ENCODE measurements at places on chromosomes 7 and 10.

- no peak for DNase-seq
These were observed 247.9 kb upstream of the PTN start for GRCh38 chr7:137591421-137591837.

- DNase-seq = no peak
These were observed 176.5 kb downstream of the SUGCT start for GRCh38 chr7:40311307-40311706.

DNA sequence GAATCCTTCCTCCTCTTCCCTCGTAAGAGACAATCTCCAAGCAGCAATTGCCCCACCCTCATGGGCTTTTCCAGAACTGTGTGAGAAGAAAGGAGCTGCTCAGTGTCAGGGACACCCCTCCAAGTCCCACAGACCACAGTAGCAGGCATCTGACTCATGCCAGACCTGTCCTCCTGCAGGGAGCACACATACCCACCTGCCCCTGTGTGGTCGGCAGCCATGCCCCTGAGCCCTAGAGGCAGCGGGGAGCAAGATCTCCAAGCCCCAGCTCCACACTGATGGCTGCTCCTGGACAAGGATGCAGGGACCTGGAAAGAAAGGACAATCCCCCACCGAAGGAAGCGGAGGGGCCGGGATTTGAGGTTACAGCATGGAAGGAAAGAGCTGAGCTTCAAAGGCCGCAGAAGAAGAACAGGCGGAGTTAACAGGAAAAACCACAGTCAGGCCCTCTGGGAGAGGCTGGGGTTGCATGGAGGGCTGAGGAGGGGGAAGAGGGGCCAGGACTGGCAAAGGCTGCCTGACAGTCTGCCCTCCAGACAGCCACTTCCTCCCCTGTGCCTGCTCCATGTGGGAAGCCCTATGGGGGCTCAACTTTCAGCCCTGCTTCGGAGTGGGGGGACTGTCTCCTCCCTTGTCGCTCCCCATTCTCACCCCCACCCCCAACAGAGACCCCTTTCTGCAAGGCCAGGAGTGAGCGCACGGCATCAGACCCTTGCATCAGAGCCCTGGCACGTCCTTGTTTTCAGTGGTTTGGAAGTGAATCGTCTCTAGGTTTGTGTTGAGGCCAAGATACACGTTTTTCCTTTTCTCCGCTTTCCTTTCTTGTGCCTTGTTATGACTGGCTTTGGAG, 46.8 kb downstream of the ASB13 start:
- DNase-seq = no peak

DNA sequence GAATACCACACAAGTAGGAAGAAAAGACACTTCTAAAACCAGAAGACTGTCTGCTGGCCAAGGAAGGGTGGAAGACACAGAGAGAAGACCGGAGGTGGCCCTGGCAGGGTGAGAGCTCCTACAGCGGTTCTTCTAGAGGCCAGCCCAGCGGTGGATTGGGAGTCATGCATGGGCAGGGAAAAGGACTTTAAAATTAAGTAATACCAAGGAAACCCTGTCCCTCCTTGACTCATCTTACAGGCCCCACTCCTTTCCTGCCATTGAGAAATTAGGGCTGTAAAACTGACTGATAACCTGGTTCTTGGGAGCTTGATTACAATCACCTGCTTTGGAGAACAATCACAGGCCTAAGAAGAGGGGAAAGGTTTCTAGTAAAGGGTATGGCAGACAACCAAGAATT, 16.1 kb downstream of the CALML3 start:
- DNase-seq = no peak

DNA sequence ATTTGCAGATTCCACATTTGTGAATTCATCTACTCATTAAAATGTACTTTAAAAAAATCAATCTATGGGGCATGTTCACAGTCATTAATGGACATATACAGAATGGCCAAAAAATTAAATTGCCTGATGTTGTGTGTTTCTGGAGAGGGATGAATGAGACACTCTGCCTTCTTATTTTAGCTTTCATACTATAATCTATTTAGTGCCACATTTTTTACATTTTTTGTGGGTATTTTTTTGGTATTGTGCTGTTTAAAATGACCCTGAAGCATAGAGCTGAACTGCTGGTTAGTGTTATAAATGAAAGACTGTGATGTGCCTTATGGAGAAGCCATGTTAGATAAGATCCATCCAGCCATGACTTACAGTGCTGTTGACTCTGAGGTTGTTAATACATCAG, 961.8 kb upstream of the LRRN3 start:
- DNase-seq = no peak

- DNase-seq = no peak
These were observed 9.9 kb downstream of the POR start for GRCh38 chr7:75924889-75925288.

DNA sequence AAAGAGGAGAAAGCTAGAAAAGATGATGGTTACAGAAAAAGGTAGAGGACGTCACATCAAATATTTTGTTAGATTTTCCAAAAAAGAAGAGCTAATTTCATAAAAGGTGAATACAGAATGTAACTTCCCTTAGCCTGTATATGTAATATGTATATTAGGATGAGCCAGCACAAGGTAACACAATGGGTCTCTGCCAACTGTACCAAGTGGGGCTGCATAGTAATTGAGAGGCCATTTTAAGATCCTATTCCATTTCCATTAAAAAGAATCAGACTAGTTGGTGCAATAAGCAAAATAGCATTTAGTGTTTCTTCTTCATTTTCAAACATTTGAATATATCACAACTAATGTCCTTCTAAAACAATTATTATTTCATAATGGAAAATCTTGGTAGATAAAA, 134.6 kb downstream of the SEMA3A start:
- DNase-seq = no peak

GRCh38 chr10:83427101-83427500, 712.2 kb upstream of the GHITM start:
- no peak for DNase-seq

- no peak for DNase-seq
These were observed 251.2 kb downstream of the ARHGAP12 start for GRCh38 chr10:31677195-31678138.

DNA sequence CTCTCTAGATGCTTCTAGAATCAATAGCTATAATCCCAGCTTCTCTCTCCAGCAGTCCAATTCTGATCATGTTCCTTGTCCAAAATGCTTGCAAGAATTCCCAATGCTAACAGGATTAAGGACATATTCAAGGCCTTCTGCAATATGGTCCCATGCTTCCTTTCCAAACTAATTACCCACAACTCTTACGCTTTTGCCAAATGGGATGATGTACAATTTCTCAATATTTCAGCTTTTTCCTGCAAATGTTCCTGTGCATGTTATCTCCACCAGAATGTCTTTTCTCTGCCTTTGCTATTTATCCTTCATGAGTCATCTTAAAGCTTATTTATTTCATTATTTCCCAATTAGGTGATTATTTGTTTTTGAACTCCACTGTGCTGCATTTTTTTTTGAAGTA, 556.4 kb downstream of the SORCS1 start:
- no peak for DNase-seq

DNA sequence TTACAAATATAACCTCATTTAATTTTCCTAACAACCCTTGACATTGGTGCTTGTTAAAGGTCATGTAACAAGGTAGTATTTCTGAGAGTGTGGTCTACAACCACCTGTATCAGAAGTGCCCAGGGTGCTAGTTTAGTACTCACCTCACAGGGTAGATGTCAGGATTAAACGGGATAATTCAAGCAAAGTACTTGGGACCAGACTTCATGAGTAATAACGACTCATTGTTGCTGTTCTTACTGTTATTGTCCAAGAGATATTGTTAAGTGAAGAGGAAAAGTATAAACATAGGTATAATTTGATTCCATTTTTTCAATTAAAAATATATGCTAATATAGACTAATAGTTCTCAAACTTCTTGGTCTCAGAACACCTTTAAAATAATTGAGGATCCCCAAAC, 179.3 kb downstream of the WNT2 start:
- no peak for DNase-seq

DNA sequence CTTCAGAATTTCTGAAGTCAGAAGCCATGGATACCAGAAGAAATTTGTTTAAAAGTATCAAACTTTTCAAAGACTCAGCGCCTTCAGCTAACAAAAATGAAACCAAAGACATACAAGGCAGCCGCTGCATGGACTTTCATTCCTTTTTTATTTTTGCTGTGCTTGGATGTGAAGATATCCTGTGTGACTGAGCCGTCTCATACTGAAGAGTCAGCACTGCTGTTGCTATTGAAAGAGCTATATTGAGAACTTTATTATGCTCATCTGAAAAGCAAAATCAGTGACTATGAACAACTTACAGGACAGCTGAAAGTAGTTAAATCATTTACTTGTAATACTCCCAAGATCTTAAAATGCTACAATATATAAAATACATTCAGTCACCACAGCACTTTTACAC, 809.2 kb downstream of the NXPH1 start:
- no peak for DNase-seq

DNA sequence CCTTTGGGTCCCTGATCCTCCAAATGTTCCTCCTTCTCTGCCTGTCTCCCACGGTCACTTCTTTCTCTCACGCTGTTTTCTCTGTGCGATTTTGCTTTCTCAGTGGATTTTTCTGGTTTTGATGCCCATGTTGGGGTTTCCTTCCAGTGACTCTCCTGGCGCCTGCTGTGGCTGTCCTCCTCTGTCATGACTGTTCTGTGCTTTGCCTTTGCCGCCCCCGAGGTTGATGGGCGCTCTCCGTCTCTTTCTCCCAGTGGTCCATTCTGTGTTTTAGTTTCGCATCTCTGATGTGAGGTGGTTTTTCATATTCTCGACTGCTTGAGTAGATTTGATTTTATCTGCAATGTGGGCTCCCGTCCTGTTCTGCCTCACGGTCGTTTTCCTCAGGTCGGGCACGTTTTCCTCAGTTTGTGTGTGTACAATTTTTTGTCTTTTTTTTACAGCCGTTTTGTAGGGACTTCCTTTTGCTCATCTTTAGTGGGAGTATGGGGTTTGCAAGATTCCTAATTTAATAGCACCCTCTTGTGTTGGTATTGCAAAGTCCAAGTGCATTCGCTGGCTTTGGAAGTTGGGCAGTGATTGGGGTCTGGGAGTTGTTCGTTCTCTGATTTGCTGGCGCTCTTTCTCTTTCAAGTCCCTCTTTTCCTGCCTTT, 100.0 kb downstream of the INPP5A start:
- DNase-seq = peak; percentile 52

DNA sequence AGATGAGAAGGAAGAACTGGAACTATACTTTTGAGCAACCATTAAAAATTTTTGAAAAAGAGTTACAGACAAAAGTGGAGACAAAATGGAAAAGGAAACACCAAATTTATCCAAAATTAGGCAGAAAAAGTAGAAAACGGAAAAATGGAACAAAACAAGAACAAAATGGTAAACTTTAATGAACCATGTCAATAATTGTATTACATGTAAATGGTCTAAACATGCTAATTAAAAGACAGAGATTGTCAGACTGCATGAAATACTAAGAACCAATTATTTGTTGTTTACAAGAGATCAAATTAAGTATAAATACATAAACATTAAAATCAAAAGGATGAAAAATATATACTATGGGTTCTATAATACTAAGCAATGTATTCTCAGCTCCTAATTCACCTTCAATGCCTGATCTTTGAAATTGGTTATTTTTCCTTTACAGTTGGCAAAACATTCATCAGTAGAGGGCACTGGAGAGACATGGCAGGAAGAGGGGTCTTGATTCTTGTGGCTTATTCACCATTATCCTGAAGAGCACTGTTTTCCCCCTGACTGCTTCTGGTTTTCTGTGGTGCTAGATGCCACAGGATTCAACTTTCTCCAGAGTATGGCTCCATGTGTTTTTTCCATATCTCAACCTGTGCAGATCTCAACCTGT, 124.9 kb downstream of the ELFN1 start:
- no peak for DNase-seq

DNA sequence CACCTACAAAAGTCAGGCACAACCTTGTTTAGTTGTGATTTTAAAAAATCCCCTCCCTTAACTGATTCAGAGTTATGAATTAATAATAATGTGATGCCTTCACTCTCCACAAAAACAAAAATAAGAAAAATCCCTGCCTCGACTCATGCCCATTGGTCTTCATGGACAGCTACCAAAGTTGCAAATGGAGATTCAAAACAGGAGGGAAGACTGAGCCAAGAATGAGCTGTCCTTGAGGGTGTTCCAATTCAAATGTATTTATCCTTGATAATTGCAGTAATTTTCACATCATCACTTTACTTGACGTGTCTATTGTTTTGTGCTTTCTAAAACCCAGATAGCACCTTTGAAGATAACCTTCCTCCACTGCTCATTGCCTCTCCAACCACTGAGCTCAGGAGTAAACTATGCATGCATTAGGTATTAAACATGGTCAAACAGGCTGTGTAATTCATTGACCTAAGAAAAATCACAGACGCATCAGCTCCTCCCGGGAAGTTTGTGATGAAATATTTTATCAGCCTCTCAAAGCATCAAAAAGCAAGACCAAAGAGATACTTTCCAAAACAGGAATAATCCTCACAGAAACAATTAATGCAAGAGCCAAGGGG, 712.7 kb upstream of the IGFBP3 start:
- no peak for DNase-seq

DNA sequence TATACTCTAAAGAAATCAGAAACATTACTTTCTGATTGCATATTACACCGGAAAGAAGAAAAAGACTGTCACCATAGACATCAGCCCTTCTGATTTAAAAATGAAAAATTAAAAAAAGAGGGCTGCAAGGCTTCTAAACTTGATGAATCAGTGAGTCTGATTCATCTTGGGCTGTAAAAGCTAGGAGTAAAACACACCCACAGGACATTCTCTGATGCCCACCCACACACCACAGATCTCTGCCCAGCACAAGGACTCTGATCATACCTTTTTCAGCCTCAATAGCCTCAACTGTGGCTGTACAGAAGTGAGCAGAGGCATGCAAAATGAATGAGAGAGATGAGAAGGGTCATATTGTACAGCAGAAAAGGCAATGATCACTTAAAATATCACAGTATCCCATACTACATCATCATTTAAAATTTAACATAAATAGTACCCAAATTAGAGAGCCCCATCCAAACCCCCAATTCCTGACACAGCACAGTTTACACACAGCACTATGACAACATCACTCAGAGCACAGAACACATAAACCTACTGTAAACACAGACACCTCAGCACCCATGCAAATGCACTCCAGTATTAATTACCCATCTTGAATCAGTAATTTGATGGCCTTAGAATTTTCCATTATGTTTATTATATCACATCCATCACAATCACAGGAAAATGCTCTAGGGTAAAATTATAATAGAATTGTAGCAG, 6.4 kb upstream of the MSS51 start:
- no peak for DNase-seq

GRCh38 chr10:98925651-98926050, 310.0 kb downstream of the HPSE2 start:
- no peak for DNase-seq

- DNase-seq = no peak
These were observed 186.8 kb upstream of the LRGUK start for GRCh38 chr7:133940368-133940767.

- no peak for DNase-seq
These were observed 53.5 kb downstream of the BMS1 start for GRCh38 chr10:42836096-42836495.

DNA sequence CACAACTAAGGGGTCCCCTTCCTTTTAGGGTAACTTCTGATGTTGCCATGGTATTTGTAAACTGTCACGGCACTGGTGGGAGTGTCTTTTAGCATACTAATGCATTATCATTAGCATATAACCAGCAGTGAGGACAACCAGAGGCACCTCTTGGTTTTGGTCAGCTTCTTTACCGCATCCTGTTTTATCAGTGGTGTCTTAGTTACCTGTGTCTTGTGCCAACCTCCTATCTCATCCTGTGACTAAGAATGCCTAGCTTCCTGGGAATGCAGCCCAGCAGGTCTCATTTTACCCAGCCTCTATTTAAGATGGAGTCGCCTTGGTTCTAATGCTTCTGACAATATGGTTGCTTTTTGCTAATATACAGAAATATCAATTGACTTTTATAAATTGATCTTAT, 54.9 kb downstream of the AHCYL2 start:
- no peak for DNase-seq

- DNase-seq = no peak
These were observed 1102.4 kb downstream of the SORCS3 start for GRCh38 chr10:105743343-105744056.
